Caudate nucleus (tissue), 63 donors: ENCODE measurements at places on chromosomes 2 and 18.

- DNase-seq, result no peak
Observed at GRCh38 chr2:116747103-116747502, 1067.4 kb upstream of the DDX18 start.

DNA sequence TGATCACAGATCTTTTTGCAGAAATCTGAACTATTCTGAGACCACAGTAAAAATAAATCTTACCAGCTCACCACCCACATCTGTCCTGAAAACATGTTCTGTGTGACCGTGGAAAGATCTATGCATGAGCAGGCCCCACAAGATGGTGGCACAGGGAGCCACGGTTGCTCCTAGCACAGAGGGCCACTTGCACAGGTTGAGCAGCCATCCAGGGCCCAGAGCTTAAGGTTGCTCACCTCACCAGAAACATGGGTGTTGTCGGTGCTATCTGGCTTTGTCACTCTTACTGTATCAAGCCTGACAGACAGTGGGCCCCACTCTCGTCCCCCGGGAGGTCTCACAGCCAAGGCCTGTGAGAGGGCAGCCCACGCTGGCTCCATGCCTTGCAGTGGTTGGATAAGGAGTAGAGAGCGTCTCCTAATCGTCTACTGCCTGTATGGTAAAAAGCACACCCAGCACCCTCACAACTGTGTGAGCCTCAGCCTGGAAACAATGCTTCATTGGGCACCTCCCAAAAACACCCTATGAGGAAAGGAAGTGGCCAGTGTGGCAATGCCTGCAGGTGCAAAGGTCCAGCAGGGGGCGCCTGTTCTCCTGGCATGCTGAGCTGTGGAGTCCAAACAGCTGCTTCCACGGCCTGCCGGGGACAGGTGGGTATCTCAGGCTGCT lies 19.6 kb downstream of the TUBB6 start:
- peak; percentile 30 for DNase-seq

- no peak for DNase-seq
Observed at GRCh38 chr2:148920559-148920958, 45.5 kb downstream of the KIF5C start.

GRCh38 chr2:197990356-197990755 lies 186.0 kb downstream of the PLCL1 start:
- no peak for DNase-seq

- DNase-seq, result no peak
Observed at GRCh38 chr2:183427558-183427957, 303.3 kb downstream of the NUP35 start.

- DNase-seq, result no peak
Observed at GRCh38 chr2:207807516-207807915, 37.8 kb upstream of the FZD5 start.

DNA sequence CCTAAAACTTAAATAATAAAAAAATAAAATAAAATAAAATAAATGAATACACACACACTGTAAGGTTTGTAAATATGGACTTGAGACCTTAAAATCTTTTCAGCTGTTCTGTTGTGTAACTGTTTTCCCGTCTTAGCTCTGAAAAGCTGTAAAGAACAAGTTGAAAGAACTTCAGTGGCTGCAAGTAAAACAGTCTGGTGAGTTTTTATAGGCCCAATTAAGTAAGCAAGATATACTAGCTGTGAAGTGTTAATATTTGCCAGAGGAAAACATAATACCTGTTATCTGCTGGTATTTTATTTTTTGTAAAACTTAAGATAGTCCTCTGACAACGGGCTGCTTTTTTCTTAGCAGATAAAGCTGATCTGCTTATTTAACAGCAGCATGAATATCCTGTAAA lies 176.9 kb upstream of the NRP2 start:
- DNase-seq, result no peak

DNA sequence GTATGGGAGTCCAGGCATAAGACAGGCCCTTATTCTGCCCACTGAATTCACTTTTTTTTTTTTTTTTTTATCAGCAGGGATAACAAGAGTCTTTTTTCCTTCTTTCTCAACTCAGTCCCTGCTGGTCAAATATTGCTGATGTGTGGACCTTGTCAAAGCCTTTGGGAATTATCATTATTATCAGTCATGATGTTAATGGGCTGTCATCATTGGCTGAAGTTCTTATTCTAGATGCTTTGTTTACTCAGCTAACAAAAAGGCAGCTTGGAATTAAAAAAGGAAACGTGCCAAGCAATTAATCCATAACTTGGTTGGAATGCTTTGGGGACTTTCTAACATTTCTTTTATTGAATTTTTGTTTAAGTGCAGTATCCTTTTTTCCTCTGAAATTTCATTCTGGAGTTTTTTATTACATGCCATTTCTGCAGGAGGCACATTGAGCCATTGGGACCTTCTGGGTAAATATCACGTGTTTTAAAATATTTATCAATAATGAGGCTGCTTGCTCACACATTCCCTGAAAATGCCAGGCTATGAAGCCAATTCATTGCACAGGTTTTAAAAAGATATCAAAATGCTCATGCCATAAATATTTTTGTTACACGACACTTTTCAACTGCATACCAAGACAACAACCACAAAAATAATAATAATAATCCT lies 246.3 kb downstream of the TXNL1 start:
- no peak for DNase-seq

- DNase-seq, result no peak
Observed at GRCh38 chr2:68345129-68345875, 19.8 kb upstream of the PLEK start.

GRCh38 chr2:218513676-218514075 lies 54.5 kb downstream of the USP37 start:
- no peak for DNase-seq

DNA sequence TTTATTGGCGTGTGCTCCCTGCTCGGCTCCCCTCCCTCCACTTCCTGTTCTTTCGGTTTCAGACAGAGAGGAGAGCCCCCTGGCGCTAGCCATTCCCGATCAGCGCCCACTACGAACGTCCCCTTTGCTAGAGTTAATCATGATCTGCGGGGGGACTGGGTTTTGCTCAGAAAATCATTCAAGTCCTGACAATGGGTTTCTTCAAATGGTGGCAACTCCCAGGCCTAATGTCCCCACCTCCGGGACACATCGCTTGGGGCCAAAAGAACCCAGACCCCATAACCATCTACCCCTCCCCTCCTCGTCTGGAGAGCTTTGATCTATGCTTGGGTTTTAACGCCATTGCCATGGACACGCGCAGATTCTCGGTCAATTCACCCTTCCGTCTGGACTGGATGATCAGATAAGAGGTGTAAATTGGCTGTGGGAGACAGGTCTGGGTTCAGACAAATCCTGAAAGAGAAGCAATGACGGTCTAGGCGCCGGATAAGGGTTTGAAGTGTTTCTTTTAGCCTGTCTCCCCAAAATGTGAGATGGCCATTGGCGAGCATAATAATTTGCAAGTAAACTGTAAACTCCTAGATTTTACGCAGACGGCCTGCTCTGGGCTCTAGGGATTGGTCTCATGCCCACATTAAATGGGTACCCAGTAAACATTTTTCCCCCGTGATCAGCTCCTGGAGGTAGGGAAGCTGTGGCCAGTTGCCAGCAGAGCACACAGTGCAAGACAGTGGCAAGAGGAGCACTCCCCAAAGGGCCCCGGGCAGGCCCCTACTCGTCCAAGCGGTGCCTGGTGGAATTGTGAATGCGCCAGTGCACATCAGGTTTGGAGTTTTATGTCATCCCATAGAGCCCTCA lies 4.7 kb downstream of the NRP2 start:
- no peak for DNase-seq

DNA sequence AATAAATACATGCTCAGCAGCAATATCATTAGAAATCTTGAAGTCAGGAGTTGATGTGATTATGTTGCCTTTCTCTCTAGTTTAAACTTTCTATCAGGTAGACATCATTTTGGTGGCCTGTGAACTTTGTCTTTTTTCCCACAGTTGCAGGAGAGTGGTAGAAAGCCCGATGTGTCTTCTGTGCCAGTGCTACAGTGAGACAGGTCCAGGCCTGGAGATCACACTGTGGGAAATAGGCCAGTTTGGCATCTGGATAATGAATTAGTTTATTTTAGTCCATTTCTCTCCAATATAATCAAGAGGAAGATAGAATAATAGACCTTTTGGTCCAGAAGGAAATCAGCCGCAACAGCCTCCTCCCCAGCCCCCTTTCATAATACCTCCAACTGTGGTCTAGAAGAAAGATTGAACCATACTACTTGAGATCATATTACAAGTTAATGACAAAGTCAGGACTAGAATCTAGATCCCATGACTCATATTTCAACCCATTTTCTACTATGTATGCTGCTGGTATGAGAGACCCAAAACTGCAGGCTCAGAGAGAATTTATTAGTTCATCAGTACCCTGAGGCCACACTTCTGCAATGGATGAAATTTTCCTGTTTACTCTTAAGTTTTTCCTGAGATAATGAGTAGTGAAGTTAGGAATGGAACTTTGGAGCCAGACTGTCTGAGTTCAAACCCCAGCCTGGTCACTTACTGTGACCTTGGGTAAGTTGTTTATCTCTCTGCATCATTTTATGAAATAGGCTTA lies 20.6 kb downstream of the KCMF1 start:
- DNase-seq, result no peak

GRCh38 chr2:12967804-12968203 lies 251.1 kb downstream of the TRIB2 start:
- DNase-seq, result no peak

- no peak for DNase-seq
Observed at GRCh38 chr18:56952026-56952425, 194.9 kb upstream of the BOD1L2 start.

GRCh38 chr2:190864375-190864774 lies 16.2 kb upstream of the GLS start:
- no peak for DNase-seq

DNA sequence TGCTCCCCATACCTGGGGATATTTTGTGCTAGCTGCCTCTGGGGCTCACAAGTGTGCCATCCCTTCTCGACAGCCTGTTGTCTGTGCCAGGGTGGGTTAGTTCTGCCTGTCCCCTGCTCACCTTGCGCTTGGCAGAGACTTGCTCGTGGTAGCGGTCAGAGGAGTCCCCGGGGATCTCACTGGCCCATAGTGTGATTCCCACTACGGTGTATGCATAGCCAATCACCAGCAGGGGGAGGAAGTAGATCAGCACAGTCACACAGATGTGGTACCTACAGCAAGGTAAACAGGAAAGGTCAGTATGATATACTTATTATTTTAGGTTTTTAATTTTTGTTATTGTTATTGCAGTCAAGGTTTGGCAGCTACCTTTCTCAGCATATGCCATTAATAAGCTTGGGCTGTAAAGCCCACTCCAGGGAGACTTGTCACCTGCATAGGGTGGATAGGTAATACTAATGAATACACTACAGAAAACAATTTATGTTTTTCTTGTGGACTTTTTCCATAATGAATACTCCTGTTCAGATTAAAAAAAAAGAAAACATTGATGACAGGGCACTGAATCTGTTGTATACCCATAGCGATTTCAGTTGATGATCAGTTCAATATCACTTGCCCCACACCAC lies 95.2 kb downstream of the POLE4 start:
- no peak for DNase-seq

GRCh38 chr2:43421194-43421593 lies 174.6 kb downstream of the THADA start:
- DNase-seq, result no peak

DNA sequence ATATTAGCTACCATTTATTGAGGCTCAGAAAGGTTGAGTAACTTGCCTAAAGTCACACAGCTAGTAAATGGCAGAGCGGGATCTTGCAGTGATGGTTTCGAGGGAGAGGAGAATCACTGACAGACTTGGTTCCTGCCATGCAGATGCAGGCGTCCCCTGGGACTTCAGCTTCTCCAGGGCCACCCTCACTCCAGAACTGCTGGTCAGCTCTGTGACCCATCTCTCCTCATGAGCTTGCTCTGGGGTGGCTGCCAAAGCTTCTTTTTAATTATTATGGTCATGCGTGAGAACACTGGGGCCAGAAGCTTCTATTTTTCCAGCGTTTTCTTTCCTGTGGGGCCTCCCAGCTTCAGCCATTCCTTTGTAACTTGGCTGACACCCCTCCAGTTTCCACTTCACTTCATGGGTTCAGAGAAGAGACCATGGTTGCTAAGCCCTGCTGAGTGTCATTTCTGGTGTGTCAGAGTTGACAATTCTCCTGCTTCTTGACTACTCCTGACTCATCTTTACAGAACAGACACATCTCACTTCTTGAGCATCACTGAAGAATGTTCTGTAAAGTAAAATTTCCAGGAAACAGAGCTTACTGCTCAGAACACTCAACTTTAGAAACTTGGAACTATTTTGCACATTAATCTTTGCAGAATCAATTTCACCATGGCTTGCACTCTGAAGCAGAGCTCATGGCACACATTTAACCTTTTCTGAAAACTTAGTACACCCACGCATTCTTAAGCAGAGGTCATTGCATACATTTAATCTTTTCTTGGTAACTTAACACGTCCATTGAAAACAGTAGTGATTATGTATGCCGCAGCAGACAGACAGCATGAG lies 70.4 kb downstream of the IL1R2 start:
- DNase-seq, result no peak

DNA sequence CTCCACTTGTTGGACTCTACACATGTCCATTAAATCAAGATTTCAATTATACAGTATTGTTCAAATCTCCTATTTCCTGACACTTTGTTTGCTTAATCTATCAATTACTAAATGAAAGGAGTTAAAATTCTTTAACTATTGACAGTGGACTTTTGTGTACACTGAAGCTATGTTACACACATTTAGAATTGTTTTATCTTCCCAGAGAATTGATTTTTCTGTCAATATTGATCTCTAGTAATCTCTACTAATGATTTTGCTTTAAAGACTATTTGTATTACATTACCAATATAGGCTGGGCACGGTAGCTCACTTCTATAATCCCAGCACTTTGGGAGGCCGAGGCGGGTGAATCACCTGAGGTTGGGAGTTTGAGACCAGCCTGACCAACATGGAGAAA lies 215.7 kb downstream of the WDPCP start:
- DNase-seq, result no peak

GRCh38 chr2:220034426-220035130 lies 407.1 kb downstream of the SLC4A3 start:
- DNase-seq, result peak; percentile 13
